Upper lobe of left lung (tissue), 6 donors: ENCODE measurements at places on chromosomes 5 and 9. TPM values are rescaled to one million over a fixed set of nuclear protein-coding genes. Genes with fewer than 3 reads are reported as not detected.

UBE2QL1 gene
- total RNA-seq: 0.09 TPM

DNA sequence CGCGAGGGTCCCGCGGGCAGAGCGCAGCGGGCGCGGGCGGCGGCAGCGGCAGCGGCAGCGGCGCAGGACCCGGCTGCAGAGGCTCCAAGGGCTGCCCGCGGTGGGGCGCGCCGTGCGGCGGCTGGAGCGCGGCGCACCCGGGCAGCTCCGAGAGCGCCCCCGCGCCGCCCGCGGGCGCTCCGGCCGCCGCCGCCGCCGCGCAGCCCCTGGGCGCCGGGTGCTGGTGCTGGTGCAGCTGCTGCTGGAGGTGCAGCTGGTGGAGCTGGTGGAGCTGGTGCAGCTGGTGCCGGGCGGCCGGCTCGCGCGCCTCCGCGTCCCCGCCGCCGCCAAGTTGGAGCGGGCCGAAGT, 644 bp downstream of the IER5L start:
- peak; percentile 91 for DNase-seq

DNA sequence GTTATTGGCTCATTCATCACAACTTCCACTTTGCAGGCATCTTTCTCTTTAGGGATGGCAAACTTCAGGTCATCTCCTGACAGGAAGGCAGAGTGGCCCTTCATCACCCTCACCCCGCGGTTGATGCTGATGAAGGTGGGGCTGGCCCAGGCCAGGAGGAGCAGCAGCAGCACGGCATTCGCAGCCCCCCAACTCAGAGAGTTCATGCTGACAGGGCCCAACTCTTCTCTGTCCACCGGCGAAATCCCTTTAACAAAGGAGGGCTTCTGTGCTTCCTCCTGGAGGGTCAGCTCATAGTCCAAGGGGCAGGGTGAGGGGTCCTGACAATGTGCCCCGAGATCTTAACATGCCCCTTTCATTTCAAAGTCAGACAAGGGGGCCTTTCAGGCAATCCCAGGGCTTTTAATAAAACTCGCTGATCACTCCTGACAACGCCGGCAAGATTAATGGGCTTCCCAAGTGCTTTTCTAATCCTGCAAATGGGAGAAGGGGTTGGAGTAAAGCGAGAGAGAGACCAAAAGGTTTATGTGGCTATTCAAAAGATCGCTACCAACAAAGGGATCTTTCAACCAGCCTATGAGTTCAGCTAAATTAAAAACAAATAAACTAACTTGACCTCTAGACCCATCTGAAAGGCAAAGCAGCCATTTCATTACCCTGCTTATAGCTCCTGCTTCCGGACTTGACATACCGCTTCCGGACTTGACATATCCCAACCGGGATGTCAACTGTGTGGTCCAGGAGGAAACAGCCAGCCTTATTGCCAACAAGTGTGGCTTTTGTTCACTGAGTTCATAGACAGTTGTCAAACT, 41.2 kb downstream of the FREM1 start:
- DNase-seq: no peak

PCDHB10 gene
- total RNA-seq: 2.2 TPM

GRCh38 chr5:173554989-173555705, 61.3 kb downstream of the BOD1 start:
- peak; percentile 63 for DNase-seq

- no peak for DNase-seq
These were observed 8.0 kb upstream of the MAN2A1 start for GRCh38 chr5:109681763-109682162.

PALM2AKAP2 gene
- total RNA-seq: 27.2 TPM

DNA sequence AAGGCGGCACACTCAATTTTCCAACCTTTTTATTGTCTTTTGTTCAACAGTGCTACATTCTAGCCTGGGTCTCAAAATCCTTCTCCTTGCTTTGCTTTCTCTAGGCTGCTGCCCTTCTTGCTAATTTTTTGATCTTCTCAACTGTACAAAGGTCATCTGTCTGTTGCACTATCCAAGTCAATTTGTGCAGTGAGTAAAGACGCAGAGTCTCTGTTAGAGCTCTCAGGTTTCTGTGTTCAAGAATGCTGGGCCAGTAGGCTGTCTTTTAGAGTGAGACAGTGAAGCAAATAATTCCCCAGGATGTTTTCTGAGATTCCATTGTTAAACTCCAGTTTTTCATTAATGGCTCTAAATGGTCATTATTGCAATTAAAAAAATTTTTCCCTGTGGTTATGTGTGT, 255.7 kb upstream of the ACTBL2 start:
- no peak for DNase-seq

- no peak for DNase-seq
These were observed 54.7 kb upstream of the SIMC1 start for GRCh38 chr5:176183321-176184074.

DNA sequence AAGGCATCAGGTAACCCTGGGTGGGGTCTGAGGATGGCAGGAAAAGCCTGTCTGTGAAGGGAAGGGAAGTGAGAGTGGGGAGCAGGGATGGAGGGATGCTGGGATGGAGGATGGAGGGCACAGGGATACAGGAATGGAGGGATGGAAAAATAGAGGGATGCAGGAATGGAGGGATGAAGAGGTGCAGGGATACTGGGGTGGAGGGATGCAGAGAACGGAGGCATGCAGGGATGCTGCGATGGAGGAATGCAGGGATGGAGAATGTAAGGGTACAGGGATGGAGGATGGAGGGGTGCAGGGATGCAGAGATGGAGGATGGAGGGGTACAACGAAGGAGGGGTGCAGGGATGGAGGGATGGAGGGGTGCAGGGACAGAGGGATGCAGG, 9.1 kb downstream of the PTGES2 start:
- DNase-seq: no peak

DNA sequence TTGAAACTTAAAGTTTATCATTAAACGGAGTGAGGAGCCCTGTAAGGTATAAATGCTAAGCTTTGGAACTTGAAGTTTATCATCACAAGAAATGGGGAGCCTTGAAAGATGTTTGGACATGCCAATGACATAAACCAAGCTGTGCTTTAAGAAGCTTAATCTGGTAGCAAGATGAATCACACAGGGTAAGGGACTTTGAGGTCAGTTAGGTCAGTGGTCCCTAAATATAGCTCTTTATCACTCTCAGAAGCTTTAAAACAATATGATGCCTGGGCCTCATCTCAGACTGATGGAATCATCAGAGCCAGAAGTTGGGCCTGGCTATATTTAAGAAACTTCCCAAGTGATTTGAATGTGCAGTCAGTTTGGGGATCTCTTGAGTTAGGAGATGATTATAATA, 85.7 kb downstream of the TNC start:
- DNase-seq: no peak

DNA sequence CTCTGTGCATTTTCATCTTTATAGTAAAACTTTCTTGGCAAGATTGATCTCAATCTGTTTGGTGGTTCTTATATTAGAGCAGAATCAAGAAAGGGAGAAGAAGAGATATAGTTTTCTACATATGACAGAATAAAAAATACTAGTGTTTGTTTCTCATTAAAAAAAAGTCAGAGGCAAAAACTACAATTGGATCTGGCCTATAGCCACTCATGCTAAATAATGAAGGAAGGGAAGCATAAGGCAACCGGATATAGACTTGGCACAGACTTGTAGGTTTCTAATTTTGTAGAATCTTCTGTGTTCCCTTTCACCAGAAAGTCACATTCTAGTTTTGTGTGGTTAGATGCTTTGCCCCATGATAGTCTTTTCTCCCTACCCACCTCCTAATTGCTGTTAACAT, 306.2 kb downstream of the PIK3R1 start:
- DNase-seq: no peak

DNA sequence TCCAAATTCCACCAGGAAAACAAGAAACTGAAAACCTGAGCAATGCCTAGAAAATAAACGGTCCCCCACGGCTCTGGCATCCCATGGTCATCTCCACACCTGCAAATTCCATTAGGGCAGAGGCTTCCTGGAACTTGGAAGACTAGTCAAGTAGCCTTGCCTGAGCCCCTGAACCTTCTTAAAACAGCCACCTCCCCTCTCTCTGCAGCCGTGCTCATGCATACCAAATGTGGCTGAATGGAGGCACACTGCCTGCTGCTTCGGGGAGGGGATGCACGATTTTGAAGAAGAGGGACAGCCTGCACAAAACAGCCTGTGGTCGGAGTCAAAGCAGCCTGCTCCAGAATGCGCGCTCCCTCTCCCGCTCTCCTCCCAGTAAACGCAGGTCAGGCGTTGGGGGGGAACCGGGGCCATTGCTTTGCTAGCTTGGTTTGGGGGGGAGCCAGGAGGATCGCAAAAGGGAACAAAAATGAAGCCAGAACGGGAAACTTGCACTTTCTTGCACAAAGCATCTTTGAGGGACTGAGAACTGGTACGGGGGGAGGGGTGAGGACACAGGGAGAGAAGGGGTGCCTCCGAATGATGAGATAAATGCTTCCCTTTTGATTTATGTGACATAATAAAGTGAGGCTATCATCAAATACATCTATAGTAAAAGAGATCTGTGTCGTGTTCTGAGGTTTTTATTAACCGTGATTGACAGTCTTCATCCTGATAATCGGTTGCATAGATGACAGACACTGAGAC, at the start of gene TRPM3:
TSS of gene TRPM3 (minus strand) at position 347 of the 747 bp plus-strand sequence. CDS start at position 80, 267 bp downstream.
- no peak for DNase-seq

- no peak for DNase-seq
These were observed 183.0 kb upstream of the EFNA5 start for GRCh38 chr5:107853696-107854095.

- DNase-seq: no peak
These were observed 509.0 kb downstream of the KIF4B start for GRCh38 chr5:155522540-155522939.

- no peak for DNase-seq
These were observed 106.4 kb upstream of the ELL2 start for GRCh38 chr5:96067894-96068614.

- no peak for DNase-seq
These were observed 445.0 kb upstream of the KIF2A start for GRCh38 chr5:61860978-61861377.

DNA sequence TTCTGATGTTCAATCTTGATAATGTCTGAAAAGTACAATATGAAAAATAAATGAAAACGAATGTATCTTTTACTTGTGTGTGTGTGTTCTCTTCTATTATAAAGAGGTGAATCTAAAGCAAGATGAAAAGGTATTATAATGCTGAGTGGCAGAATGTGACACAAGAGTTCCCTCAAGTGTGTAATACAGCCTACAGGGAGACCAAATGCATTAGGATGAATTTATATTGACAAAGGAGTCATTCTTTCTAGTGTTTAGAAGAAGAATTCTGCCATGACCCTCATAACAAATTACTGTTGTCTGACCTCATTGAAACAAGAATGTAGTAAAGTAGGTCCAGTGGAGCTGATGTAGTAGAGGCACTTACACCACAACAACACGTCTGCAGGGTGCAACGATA, 1119.0 kb upstream of the CDH10 start:
- no peak for DNase-seq

- no peak for DNase-seq
These were observed 338.5 kb downstream of the GLIS3 start for GRCh38 chr9:3961409-3961808.

LCN1 gene
- total RNA-seq: not detected

DNA sequence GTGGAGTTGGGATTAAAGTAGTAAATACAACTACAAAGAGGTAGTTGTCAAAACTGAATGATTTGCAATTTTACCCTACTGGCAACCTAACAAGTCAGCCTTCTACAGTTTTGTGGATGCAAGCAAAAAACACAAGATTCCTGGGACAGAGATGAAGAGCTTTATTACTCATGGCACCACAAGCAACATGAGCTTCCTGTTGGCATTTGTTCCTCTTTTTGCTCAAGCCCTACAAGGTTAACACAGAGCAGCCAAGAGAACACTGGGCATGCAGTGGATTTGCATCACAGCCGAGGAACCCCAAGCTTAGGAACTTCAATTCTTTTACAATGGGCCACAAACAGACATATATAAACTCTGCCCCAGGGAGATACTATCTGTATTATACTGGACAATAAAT, 28.8 kb upstream of the DMAC1 start:
- no peak for DNase-seq

GRCh38 chr5:113259034-113259433, 175.8 kb downstream of the TSSK1B start:
- DNase-seq: no peak

BARHL1 gene
- not detected for total RNA-seq

DNA sequence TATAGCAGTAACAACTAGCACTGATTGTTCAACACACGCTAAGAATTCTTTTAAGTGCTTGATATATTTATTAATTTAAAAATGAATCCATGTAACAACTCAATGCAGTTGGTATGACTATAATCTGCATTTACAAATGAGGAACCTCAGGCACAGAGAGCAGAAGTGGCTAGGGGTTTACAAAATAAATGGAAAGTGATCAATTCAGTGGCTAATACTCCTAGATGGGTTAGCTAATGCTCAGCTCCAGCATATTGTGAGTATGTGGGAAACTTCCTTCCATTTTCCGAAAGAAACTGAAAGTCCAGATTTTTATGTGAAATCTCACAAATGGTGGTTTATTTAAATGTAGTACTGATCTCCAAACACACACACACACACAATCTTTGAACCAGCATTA, 128.0 kb downstream of the RFX3 start:
- DNase-seq: no peak

DNA sequence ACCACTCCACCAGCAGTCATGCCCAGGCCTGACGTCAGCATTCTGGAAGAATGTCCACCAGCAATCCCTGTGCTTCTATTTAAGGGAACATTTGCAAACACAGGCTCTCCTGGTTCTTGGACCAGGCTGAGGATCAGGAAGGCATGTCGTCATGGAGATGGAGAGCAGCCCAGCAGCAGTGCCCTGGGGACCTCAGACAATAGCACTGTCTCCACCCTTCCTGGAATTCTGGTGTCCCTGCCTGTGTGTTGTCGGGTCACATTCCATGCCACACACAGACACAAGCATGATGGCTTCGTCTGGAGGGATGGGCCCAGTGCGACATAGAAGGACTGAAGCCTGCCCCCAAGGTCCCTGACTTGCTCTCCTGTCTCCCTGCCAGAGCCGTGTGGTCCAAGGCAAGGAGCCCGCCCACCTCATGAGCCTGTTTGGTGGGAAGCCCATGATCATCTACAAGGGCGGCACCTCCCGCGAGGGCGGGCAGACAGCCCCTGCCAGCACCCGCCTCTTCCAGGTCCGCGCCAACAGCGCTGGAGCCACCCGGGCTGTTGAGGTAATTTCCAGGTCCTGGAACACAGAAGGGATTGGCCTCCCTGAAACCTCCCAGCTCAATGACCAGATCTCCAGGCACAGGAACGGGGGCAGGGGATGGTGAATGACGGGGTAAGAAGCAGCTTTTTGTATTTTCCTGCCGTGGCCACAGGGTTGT, 43.8 kb downstream of the STOM start:
- peak; percentile 63 for DNase-seq

GRCh38 chr9:114015607-114016006, 62.5 kb downstream of the AMBP start:
- DNase-seq: no peak

GRCh38 chr9:134455537-134455933, 129.3 kb downstream of the RXRA start:
- DNase-seq: no peak

GRCh38 chr5:91598216-91598615, 215.1 kb upstream of the ARRDC3 start:
- DNase-seq: no peak

ORM2 gene
- 5.5 TPM for total RNA-seq

TYRP1 gene
- total RNA-seq: 3.3 TPM

GRCh38 chr9:98010445-98010844, 27.3 kb downstream of the ANP32B start:
- no peak for DNase-seq
